ENCODE measurements at places on chromosomes 5 and 9.

GRCh38 chr5:20572614-20573013 is 584.6 kb upstream of the CDH18 start:
- peak; percentile 32 for DNase-seq

- DNase-seq = peak; percentile 21
Observed at GRCh38 chr5:169628892-169629291, 8.2 kb upstream of the DOCK2 start.

DNA sequence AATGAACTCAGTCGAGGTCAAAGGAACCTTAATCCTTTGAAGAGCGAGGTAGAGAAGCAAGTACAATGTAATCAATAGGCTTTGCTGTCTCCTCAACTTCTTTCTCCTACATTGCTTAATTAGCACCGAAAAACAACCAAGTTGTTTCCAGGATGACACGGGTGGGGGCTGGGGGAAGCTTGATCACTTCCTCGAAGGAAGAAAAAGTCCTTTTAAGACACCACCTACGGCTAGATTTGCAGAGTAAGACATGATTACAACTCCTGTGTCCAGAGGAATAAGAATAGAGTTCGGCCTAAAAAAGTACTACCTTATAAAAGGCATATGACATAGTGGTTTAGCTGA is 811 bp upstream of the ARRDC3 start:
- DNase-seq = peak; percentile 44

DNA sequence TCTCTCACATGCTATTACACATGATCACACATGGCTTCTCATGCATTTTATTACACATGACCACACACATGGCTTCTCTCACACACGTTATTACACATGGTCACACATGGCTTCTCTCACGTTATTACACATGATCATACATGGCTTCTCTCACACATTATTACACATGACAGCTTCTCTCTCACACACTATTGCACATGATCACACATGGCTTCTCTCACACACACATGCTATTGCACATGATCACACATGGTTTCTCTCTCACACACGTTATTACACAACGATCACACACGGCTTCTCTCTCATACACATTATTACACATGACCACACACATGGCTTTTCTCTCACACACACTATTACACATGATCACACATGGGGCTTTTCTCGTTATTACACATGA is 954 bp upstream of the SLC45A2 start:
- DNase-seq = no peak

- no peak for DNase-seq
Observed at GRCh38 chr9:71279151-71279739, 157.8 kb upstream of the TRPM3 start.
